ENCODE measurements at places on chromosomes 2 and 18.

DNA sequence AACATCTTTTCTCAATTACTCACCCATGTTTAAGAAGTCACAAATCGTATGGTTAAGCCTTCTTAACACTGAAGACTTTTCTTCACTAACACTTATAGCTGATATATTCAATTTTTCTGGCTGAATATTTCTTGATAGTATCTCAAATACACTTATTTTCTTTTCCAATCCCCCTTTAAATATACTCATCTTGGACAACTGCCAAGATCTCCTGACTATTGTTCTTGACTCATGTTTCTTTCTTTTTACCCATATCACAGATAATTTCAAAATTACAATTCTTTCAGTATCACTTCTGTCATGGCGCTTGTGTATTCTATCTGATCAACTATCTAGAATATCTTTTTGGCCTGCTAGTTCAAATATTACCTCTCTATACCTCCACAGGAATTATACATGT is 954.3 kb upstream of the ACVR2A start:
- no peak for DNase-seq

- DNase-seq = no peak
These were observed 19.8 kb downstream of the COL5A2 start for GRCh38 chr2:189159717-189160116.

- no peak for DNase-seq
These were observed 44.5 kb downstream of the COMMD1 start for GRCh38 chr2:61949714-61950560.

DNA sequence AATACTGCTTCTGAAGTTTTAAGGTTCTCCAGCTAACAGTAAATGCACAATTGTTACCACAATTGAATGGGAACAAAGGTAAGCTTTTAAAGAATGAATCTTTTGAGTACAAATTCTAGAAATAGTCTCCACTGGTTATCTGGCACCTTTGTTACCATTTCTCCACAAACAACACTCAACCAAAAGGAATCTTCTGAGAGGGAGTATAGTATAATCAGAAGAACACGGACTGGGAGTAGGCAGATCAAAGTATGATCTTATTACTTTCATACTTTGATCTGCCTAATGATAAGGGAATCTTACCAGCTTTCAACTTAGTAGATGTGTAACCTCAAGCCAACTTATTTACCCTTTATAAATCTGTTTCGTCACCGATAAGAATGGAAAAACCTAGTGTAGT is 1.4 kb downstream of the CEP76 start:
- peak; percentile 70 for DNase-seq

DNA sequence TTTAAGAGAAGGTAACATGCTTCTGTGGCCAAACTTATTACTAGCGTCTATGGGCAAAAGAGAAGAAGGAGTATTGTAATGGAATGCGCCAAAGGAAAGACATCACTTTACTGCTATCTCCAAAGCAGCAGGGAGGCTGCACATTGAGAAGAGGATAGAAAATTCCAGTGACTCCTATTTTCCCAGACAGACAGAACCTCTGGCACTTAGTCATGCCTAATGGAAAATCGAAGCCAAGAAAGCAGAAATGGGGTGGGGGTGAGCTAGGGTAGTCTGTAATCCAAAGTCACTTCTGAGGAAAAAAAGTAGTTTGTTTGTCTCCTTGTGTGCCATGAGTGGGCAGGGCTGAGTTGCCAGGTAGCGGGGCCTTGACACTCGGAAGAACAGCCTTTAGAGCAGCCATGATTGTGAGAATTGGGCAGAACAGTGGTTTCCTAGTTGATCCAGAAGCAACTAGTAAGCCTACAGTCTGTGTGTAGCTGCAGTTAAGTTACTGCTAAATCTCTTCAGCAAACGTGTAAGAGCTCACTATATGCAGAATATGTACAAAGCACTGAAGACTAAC is 79.4 kb upstream of the FOSL2 start:
- DNase-seq = no peak

- no peak for DNase-seq
These were observed 7.3 kb upstream of the NT5DC4 start for GRCh38 chr2:112713585-112713925.

GRCh38 chr2:38750011-38750890 is 910 bp downstream of the SRSF7 start:
- DNase-seq = peak; percentile 39

GRCh38 chr2:231910771-231911170 is 15.4 kb downstream of the NPPC start:
- DNase-seq = no peak

DNA sequence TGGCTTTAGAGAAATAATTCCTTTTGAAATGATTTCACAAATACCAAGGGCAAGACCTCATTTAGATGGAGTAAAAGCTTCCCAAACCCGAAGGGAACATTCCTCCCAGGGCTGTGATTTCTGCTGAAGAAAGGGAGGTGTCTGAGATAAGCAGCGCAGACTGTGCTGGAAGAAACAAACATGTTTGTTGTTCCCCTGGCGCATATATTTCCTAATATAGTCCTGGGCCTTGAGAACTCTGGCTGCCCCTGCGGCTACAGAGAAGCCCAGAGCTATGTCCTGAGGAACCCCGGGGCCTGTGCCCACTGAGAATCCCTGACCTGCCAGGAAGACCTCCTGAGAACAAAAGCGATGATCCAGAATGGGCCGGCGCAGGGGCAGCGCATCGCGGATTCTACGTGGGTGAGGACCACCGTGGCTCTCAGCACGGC is 372.6 kb upstream of the NT5C1B start:
- no peak for DNase-seq

DNA sequence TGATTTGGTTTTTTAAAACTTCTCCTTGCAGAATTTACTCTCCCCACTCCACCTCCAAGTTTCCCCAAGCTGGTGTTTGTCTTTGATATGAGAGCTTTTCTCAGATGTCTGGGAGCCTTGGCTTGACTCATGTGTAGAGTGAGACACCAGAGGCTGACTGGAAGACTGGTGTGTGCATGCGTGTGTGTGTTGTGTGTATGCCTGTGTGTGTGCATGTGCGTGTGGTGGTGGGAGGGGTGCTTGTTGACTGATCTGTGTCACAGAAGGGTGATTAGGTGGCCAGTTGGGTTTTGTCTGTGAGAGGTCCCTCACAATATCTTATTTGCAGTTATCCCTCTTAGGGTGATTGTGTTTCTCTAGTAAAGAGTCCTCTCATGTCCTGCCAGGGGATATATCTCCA is 50.5 kb upstream of the HPCAL1 start:
- no peak for DNase-seq

- peak; percentile 61 for DNase-seq
These were observed 51.4 kb upstream of the RIOK3 start for GRCh38 chr18:23401400-23402347.

DNA sequence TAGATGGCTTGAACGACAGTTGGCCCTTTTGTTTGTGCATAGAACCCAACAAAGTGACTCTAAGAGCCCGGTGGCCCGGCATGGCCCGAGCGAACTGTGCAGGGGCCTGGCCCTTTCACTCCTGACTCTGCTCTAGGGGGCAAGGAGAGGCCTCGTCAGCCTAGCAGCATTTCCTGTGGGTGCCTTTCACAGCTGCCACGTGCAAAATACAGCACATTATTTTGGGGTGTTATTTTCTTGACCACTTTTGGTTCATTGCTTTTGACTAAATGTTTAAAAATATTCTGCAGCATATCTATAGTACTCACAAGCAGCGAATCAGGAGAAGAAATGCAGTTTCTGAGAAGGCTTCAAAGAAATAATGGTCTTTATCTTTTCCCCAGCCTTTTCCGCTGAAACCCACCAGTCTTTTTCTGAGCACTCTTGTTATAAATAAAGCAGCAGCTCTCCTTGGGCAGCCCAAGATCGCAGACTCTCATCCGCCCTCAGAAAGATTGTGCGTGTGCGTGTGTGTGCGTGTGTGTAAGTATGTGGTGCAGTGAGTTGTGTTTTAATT is 31.3 kb downstream of the DGKD start:
- DNase-seq = no peak

DNA sequence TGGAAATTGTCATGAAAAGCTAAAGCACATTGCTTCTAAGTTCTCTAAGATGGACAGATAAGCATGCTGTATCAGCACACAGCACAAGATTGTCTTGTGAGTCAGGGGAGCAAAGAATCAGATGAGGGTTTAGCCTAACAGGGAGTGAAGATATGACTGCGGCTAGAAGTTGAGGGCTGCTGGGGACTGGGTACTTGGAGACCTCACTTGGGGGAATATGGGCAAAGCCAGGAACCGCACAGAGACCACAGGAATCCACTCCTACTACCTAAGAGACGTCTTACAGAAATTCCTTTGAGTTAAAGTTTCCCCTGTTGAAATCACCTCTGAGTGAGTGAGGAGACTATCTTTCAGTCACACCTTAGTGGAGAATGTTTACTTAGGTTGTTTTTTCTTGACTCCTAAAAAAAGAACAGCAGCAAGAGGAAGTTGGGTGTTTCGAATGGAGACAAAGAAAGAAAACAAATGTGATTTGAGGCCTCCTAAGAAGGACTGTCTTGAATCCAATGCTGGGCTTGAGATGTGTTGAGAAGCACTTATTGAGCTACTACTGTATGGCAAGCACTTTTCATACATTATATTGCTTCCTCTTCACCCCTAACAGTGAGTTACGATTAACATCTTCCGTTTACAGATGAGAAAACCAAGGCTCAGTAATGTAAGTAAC is 100.7 kb downstream of the ANKRD44 start:
- no peak for DNase-seq

- DNase-seq = peak; percentile 72
These were observed 69.0 kb upstream of the FAM110C start for GRCh38 chr2:115303-115702.

DNA sequence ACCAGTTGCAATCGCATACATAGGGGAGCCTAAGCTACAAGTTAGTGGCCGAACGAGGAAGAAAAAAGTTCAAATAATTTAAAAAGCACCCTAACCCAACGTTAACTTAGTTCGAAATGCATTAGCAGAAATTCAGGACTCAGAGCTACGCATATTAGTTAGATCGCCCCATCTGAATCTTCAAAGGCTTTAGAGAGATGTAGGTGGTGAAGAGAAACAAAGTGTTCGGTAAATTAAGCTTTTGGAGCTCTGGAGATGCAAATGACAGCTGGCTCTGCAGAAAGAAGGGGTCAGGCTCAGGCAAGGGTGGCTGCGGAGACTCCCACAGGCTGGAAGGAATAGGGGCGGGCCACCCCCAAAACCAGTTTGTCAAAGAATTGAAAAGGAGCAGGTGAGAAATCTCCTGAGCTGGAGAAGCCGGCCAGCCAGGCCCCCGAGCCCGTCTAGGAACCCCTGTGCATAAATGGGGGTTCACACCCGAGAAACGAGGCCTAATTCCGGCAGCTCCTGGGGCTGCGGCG is 621 bp downstream of the TXNL1 start:
- no peak for DNase-seq

GRCh38 chr18:70464343-70465114 is 175.7 kb downstream of the SOCS6 start:
- DNase-seq = peak; percentile 43

DNA sequence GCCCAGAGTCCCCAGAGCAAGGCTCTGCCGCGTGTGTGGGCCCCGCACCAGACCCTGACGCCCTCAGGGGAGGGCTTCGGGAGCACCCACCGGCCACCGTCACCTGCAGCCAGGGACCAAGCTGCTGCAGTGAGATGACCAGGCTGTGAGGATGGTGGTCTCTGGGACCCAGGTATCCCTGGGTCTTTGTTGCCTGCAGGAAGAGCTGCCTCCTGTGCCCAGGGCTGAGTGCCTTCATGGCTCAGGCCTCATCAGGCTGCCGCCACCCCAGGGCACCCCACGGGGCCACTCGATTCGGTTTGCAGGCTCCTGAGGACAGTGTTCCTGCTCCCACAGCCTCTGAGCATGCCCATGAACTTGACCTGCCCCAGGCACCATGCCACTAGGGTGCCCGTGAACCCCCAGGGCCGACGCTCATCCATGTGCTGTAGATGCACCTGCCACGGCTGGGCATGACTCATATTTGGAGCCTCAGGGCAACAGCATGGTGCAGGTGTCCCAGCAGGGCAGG is 109.8 kb downstream of the FAM210A start:
- DNase-seq = no peak

DNA sequence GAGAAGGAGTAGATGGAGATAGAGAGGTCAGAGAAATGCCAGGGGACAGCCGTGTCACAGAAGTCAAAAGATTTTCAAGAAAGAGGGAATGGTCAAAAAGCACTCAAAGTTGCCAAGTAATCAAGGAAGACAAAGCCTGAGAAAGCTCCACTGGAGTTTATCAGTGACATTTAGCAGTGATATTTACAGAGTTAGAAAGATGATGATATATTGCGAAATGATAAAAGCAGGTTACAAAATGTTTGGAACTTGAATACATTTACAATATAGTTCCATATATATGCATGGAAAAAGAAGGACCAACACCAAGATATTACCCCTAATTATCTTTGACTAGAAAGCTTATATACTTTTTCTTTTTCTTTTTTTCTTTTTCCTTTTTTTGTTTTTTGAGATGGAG is 20.4 kb downstream of the ZNF2 start:
- no peak for DNase-seq

GRCh38 chr18:12254136-12254819 is at the start of gene CIDEA:
Gene CIDEA, plus strand, starts transcription at chr18:12254361. Its CDS starts 23 bp downstream, at chr18:12254384.
- DNase-seq = no peak

DNA sequence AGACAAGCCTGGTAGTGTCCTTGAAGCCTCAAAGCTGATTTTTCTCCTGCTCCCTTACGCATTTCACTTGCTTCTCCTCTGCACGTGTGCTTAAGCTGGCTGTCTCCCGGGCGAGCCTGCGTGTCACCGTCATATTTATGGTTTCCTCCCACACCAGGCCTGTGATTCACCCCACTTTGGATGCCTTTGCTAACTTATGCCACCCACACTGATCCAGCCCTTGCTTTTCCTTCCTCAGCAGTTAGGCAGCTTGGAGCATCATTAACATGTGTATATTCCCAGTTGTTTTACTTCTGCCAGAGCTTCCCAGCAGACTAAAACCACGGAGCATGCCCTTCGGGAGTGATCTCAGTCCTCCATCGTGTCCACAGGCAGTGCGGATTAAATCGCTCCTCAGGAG is 2.2 kb downstream of the ST3GAL5 start:
- DNase-seq = peak; percentile 93

DNA sequence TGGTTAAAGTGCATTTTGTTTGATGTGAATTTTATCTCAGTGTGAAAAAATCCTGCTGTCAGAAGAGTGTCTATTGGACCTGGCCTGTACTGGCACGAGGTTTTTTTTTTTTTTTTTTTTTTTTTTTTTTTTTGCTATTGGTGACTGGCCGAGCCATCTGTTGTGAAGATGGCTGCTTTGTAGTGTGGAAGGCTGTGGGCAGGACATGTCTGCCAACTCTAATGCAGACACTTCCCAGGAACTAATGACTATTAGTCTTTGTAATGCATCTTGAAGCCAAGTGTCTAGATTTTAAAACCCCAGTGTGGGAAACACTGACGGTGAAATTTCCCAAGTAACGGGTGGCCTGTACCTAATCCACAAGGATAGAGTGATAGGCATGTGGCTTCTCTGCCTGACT is 34.3 kb downstream of the ZAP70 start:
- no peak for DNase-seq

All from SW480 (cell line).